ENCODE measurements at places on chromosomes 6 and 20.

GRCh38 chr6:24924580-24925356, 11.0 kb downstream of the RIPOR2 start:
- peak; percentile 71 for DNase-seq

DNA sequence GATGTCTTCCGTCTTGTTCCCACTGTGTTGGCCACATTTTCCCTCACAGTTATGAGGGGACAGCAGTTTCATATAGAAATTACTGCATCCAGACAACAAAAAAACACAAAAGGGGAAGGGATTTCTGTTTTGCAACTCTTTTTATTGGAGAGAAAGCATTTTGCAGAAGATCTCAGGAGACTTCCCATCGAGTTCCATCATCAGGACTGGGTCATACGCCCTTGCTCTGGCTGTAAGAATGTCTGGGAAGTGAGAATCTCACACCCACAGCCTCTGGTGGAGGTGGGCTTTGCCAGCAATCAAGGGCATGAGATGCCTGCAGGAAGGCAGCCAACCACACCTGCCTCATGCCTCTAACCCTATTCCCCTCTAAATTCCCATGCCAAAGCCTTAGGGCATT, 5.8 kb upstream of the IGF2R start:
- peak; percentile 84 for DNase-seq

DNA sequence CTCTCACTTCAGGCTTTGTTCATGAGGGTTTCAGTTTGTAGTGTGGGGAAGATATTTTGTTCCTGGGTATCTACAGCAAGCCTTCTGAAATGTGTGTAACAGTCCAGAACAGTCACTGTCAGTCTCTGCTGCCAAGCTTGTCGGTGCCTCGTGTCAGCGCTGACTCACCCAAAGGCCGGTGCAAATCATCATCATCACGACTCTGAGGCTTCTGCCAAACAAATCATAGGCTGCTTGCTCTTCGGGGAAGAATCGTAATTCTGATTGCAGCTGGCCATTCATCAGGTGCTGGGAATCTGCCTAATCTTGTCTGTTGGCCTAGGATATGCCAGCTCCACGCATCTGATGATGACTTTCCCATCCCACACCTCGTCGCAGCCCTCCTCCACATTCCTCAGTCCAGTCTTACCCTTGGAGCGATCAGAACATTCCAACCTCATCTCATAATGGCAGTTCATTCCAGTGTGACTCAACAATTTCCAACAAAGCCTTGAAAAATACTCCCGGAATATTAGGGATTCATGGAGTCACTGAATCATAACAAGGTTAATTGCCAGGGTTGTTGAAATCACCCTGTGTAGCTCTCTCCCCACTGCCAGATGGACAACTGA, 40.9 kb downstream of the ALDH8A1 start:
- no peak for DNase-seq

GRCh38 chr20:53578492-53579222, 15.0 kb downstream of the ZNF217 start:
- DNase-seq: peak; percentile 94

Measured in inflammatory macrophage treated with lipopolysaccharide for 4 hours (primary cell).